ENCODE measurements at places on chromosomes 12 and 14.

GRCh38 chr12:3437986-3438385 is 53.0 kb upstream of the PRMT8 start:
- H3K27me3 ChIP-seq = peaks cover 5% of the 10 kb centered on the region
- DNase-seq = no peak
- H3K4me3 ChIP-seq = no peak overlapping the region
- H3K27ac ChIP-seq = no peak overlapping the region

DNA sequence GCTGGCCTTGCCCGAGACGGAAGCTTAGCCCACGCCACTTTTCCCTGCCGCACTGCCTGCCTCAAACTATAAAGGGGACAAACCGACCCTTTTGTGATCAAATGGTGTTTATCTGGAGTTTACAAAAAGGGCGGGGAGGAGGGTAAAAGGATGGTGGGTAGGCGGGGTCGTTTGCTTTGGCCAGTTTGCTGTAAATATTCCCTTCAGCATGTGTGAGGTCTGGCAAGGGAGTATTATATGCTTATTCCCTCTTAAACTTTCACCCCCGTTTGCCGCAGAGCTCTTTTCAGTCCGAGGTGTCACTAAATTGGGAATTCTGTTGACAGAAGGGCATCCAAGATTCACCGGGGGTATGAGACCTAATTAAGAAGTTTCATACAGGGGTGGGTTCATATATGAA is 3.8 kb upstream of the TBX3 start:
- H3K4me1 ChIP-seq = peaks cover 7% of the 10 kb centered on the region
- peaks cover 4% of the 10 kb centered on the region for H3K36me3 ChIP-seq
- peaks cover 43% of the 10 kb centered on the region for H3K27me3 ChIP-seq
- H3K4me3 ChIP-seq = no peak overlapping the region
- no peak overlapping the region for H3K27ac ChIP-seq

- no peaks in the 10 kb centered on the region for H3K27me3 ChIP-seq
- peaks cover 24% of the 10 kb centered on the region for H3K4me1 ChIP-seq
- no peak overlapping the region for H3K27ac ChIP-seq
- peak; percentile 24 for DNase-seq
- peaks cover 4% of the 10 kb centered on the region for H3K36me3 ChIP-seq
These were observed 76.4 kb upstream of the DICER1 start for GRCh38 chr14:95233702-95234241.

DNA sequence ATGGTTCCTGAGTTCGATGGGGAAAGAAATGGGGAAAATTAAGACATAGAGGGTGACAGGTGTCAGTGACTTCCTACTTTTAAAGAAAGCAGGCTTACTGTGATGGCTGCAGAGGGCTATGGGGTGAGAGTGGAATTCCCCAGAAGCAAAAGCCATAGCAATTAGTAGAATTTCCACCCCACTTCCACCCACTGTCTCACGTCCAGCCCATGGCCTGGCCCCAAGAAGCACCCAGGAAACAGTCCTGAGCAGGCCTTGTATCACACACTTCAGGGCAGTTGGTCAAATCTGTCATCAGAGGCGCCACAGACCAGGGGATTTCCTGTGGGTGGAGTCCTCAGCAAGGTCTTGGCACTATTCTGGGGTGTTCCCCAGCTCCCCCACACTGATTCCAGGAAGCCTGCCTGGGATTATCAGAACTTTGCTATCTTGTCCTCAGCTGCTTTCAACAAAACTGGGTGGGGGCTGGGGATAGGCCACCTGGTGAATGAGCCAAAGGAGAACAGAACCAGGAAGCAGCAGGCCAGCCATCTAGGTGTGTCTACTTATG is 120.1 kb upstream of the CCND2 start:
- H3K27ac ChIP-seq = peak overlapping the region; percentile 99

DNA sequence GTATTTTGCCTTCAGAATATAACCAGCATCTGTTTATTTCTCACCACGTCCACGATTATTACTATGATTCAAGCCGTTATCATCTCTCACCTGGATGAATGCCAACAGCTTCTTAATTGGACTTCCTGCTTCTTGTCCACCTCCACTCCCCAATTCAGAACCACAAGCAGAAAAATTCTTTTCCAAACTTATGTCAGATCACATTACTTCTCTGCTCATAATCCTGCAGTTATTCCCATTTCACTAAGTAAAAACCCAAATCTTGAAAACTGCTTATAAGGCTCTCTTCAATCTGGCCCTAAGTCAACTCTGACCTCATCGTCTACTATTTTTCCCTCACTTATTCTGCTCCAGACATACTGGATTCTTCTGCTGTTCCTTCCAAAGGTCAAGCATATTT is 2.0 kb downstream of the CRY1 start:
- no peak overlapping the region for H3K4me3 ChIP-seq
- no peak overlapping the region for H3K27ac ChIP-seq
- peaks cover 5% of the 10 kb centered on the region for H3K4me1 ChIP-seq
- H3K36me3 ChIP-seq = peaks cover 6% of the 10 kb centered on the region

DNA sequence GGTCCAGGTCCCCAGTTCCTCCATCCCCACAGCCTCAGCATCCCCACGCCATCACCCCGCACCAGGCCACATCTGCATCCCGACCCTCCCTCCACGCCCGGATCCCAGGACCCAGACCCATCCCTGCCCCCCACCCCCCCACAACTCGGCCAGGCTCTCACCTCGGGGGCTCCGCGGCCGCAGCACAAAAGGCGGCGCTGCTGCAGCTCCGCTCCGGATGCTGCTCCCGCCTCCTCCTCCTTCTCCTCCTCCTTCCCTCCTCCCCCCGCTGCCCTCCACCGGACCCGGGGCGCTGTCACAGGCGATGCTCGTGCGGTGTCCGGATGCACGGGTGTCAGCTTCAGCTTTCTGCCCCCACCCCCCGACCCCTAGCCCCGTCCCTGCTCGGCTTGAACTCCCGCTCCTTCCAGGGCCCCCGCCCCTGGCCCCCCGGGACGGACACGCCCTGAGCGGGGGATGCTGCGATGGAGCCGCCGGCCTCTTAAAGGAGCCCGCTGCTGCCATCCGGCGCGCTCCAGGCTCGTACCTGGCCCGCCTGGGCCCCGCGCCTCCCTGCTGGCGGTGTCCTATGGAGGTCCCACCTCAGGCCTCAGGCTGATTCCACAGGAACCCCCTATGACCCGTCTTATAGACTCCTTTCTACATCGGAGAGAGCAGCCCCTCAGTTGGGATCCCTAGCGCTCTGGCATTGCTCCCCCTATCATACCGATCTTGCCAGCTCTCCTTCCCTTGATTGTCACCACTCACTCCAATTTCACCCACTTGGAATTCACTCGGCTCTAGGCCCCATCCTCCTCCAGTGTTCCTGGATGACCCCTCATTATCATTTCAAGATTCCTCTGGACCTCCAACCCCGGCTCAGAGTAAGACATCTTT is at the start of gene MAP3K12:
Gene MAP3K12, minus strand, starts transcription at position 193 of the 876 bp plus-strand sequence. CDS start 12,067 bp downstream, outside the sequence.
- H3K27me3 ChIP-seq = no peaks in the 10 kb centered on the region
- peak within 1 kb of the TSS; percentile 95 for H3K27ac ChIP-seq
- no peak for DNase-seq
- peak within 1 kb of the TSS; percentile 91 for H3K4me3 ChIP-seq
- no peaks in the 10 kb centered on the region for H3K36me3 ChIP-seq
- H3K4me1 ChIP-seq = peaks cover 25% of the 10 kb centered on the region

DNA sequence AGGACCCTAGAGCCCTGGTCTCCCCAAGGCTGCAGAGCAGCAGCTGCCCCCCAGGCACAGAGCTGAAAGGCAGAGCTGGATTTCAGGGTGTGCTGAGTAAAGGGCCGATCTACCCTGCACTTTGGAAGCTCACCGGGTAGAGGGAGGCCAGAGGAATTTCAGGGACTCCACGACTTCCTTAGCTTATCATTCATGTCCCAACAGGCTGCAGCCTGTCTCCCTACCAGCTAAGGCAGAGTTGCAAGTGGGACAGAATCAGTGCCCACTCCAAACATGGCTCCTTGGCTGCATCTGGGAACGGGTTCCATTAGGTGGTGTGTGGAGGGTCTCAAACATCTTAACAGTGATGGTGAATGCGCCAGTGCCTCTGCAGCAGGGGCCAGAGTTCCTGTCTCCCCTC is 27.5 kb downstream of the MMAB start:
- peaks cover 2% of the 10 kb centered on the region for H3K36me3 ChIP-seq
- peaks cover 3% of the 10 kb centered on the region for H3K4me1 ChIP-seq
- H3K27me3 ChIP-seq = peaks cover 12% of the 10 kb centered on the region
- H3K27ac ChIP-seq = no peak overlapping the region
- DNase-seq = no peak
- no peak overlapping the region for H3K4me3 ChIP-seq

DNA sequence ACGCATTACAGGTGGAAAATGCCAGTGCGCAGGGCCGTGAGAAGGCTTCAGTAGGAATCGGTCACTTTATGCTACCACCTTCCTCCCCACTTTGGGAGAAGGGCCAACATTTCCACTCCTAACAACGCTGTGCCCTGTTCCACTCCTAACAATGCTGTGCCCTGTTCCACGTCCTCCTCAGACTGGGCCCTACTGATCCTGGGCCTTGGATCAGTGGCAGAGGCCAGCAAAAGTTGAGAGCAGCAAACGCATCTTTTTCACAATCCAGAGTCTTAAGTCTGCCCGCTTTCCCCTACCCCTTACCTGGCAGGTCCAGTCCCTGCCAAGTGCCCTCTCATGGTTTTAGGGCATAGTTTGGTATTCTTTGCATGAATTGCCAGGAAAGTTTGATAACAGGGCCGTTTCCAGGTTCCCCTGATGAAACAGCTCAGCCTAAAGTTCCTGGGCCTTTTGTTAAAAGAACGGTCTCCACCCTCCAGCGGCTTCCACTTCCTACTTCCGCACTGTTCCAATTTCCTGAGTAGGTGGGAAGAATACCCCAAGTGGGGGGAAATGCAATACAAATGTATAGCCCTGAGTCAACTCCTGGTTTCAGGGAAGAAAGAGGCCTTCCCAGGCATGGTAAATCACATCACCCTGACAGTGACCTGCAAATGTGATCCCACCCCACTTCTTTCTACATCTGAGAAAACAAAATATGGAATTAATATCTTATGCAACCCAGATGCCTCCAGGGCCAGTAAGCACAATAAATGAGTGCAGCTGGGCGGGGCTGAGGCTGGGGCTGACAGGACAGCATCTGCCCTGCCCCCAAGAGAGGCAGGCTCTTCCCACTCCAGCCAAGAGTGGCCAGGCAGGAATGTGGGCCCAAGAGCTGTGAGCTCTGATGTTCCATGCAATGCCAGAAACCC is 15.0 kb downstream of the KCTD10 start:
- H3K27ac ChIP-seq = peak overlapping the region; percentile 86
- H3K4me3 ChIP-seq = no peak overlapping the region
- peaks cover 19% of the 10 kb centered on the region for H3K36me3 ChIP-seq
- no peak for DNase-seq
- peaks cover 22% of the 10 kb centered on the region for H3K4me1 ChIP-seq

DNA sequence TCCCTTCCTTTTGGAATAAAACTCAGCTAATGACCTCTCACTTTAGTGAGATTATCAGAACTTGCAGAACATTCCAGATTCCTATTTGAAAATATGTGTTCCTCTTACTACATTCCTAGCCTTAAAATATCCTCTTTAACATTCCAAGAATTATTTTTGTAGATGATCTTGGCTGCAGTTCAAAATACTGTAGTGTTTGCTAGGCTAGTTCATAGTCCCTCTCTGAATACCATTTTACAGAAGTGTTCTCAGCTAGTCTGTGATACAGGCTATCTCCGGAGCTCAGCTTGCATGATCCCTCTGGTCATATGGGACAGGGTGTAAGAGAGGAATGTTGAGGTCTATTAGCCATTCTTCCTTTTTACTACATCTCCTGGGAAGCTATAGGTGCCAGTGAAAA is 17.6 kb upstream of the GPR33 start:
- H3K4me3 ChIP-seq = no peak overlapping the region
- H3K27me3 ChIP-seq = no peaks in the 10 kb centered on the region
- no peaks in the 10 kb centered on the region for H3K4me1 ChIP-seq

GRCh38 chr14:55781046-55781445 is 201.0 kb downstream of the KTN1 start:
- peaks cover 2% of the 10 kb centered on the region for H3K27me3 ChIP-seq
- no peak for DNase-seq
- no peak overlapping the region for H3K4me3 ChIP-seq
- no peaks in the 10 kb centered on the region for H3K36me3 ChIP-seq
- no peak overlapping the region for H3K27ac ChIP-seq

- H3K27me3 ChIP-seq = no peaks in the 10 kb centered on the region
- DNase-seq = no peak
- H3K36me3 ChIP-seq = peaks cover 10% of the 10 kb centered on the region
These were observed 16.9 kb downstream of the BATF start for GRCh38 chr14:75539162-75539560.

DNA sequence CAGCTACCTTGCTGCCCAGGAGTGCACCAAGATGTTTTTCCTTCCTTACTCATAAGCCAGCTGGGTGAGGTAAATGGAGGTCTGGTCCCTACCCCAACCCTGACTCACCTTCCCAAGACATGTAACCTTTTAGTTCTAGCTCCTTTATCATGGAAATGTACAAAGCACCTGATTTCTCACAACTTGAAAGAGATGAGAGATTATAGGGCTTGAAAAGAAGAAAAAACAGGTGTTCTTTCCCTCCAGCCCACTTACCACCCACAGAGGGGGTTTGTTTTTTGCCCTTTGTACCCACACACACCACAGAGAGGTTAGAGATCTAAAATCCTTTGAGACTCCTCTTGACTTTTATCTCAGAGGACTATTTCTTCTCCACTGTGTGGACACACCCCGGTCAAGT is 21.1 kb downstream of the PLXNC1 start:
- no peak overlapping the region for H3K27ac ChIP-seq
- H3K36me3 ChIP-seq = peaks cover 22% of the 10 kb centered on the region
- no peak for DNase-seq
- H3K4me1 ChIP-seq = peaks cover 36% of the 10 kb centered on the region

DNA sequence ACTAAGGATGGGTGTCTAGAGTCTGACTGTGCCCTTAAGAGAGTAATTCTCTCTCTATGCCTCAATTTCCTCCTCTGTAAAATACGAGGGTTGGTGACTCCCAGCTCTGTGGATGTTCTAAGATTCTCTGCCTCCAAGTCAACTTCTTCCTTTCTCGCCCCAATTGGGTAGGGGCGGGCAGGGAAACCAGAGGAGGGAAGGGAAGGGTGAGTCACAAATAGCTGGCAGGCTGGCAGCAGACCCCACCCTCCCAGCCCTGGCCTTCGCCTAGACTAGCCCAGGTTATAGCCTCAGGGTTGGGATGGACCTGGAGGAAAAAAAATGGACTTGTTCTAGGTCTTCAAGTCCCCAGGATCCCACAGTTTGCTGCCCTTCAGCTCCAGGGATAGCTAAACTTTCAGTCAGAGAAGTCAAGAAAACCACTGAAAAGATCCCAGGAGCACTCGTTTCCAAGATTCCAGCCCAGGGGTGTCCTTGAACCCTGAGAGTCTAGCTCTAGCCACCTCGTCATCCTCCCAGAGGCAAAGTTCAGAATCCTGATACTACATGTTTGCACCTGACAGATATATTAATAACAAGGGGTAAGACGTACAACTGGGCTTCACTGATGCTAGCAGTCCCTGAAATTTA is 2.3 kb downstream of the DGKA start:
- no peaks in the 10 kb centered on the region for H3K27me3 ChIP-seq
- DNase-seq = no peak
- H3K27ac ChIP-seq = peak overlapping the region; percentile 95
- peaks cover 42% of the 10 kb centered on the region for H3K4me1 ChIP-seq
- peak overlapping the region; percentile 24 for H3K4me3 ChIP-seq

All from memory B cell (primary cell).